Right renal cortex interstitium (tissue), 3 donors: ENCODE measurements at places on chromosomes 3 and 15.

DNA sequence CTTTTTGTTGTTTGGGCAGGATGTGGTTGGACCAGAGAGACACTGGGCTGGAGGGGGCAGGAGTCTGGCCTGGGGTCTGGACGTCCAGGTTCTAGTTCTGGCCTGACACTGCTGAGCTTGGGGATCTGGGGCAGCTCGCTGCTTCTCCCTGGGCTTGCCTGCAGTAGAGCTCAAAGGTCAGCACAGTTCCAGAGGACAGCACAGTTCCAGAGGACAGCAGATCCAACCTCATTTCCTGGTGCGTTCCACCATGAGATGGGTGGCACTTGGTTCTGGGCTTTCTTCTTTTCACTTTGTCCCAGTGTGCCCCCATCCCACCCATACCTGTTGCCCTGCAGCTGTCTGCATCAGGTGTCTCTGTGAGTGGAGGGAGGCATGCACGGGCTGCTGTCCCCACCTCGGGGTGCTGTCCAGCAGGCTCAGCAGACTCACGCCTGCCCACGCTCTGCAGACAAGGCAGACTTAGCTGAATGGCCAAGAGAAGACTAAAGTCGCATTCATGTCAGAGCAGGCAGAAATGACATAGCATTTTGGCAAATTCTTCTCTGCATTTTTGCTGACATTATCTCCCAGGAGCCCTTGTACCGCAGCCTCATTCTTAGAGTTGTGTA lies 16.7 kb downstream of the CACNA2D3 start:
- DNase-seq, result no peak

- DNase-seq, result no peak
Measured at GRCh38 chr3:156273111-156273694, 152.8 kb downstream of the KCNAB1 start.

DNA sequence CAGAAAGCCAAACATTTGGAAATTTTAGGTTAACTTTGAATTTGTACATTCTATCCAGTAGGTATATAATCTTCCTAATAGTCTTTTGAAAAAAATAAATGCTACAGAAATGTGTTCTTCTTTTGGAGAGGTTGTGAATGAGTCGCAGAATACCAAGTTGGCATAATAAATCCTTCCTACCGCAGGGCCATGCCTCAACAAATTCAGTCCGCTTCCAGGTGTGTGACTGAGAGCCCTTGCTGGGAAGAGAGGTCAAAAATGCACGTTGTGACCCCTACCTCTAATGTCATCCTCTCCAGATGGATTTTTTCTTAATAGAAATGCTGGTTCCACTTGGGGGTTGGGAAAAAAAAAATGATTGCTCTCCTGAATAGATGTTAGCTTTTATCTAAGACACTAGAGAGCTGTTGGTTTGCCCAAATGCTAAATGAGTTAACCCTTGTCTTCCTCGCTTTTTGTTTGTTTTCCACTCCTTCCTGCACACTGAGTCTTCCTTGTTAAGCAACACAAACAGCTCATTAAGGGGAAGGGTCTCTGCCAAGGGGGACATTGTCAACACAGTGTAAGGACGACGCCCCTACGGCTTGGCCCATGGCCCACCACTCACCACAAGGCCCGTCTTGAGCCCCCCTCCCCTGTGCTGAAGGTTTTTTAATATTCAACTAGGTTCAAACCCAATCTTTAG lies 33.9 kb downstream of the RLBP1 start:
- DNase-seq, result no peak

GRCh38 chr3:14494279-14494972 lies 45.7 kb downstream of the GRIP2 start:
- DNase-seq, result no peak

GRCh38 chr3:50605901-50606326 lies 5.7 kb downstream of the CISH start:
- no peak for DNase-seq

- no peak for DNase-seq
Measured at GRCh38 chr3:69422751-69423150, 36.9 kb upstream of the FRMD4B start.
